ENCODE measurements at places on chromosomes 11 and 22. TPM values are rescaled to one million over a fixed set of nuclear protein-coding genes. Genes with fewer than 3 reads are reported as not detected.
A peak's percentile ranks its signal among the peaks of the same experiment; 100 is the strongest.

Gene SIK2
- 10.5 TPM for total RNA-seq

Gene CELSR1
- total RNA-seq, result 18.6 TPM

Gene ACCS
- 9.1 TPM for total RNA-seq

Gene DAGLA
- 1.7 TPM for total RNA-seq

GRCh38 chr11:120515186-120515723, 3.7 kb downstream of the GRIK4 start:
- no peak for DNase-seq

- no peak for DNase-seq
Measured at GRCh38 chr11:121625777-121626506, 173.2 kb upstream of the SORL1-AS1 start.

GRCh38 chr22:19180740-19181410, 2.3 kb upstream of the SLC25A1 start:
- no peak for DNase-seq

DNA sequence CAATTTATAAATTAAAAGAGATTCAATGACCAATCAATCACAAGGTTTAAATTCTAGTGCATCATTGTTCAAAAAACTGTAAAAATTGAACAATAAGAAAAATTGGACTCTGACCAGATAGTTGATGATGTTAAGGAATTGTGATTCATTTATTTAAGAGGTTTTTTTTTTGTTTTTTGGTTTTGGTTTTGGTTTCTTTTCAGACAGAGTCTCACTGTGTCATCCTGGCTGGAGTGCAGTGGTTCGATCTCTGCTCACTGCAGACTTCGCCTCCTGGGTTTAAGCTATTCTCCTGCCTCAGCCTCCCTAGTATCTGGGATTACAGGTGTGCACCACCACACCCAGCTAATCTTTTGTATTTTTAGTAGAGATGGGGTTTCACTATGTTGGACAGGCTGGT, 17.1 kb upstream of the EIF3M start:
- no peak for DNase-seq

- no peak for DNase-seq
Measured at GRCh38 chr11:63770763-63771162, 2.2 kb upstream of the ZFTA start.

DNA sequence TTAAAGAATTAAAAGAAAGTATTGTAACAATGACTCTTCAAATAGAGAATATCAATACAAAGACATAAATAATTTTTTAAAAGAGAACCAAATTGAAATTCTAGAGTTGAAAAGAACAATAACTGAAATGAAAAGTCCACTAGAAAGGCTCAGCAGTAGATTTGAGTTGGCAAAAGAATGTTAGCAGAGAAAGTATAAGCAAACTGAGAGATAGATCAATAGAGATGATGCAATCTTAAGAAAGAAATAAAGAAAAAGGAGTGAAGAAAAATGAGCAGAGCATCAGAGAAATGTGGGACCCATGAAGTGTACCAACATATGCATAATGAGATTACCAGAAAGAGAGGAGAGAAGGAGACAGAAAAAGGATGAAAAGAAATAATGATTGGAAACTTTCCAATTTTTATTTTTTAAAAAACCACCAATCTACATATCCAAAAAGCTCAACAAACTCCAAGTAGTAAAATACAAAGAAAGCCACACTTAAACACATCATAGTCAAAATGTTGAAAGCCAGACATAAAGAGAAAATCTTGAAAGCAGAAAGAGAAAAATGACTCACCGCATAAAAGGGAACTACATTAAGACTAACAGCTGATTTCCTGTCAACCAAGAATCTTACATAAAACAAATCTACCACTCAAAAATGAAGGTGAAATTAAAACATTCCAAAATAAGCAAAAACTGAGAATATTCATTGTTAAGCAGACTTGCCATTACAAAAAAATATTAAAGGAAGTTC, 20.9 kb downstream of the NCF4 start:
- no peak for DNase-seq

GRCh38 chr11:127066401-127067090, 66.0 kb upstream of the KIRREL3 start:
- DNase-seq, result no peak

GRCh38 chr11:38302564-38302963, 1704.5 kb upstream of the RAG2 start:
- DNase-seq, result no peak

DNA sequence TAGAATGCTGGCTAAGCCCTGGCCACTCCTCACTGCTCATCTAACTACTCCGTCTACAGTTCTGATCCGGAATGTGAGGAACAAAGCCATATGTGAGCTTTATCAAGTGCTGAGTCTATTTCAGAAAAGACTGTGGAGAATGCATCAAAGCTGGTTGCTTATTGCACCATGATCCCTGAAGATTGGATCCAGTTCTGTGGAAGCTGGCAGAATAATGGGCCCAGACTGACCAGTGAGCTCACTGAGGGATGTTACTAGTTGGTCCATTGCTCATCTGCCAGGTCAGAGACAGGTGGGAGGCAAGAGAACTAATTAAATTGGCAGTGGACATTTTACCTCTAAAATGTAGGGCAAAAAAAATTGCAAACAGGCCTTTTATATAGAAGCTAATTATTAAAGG, 681.3 kb downstream of the NTM start:
- DNase-seq, result no peak

DNA sequence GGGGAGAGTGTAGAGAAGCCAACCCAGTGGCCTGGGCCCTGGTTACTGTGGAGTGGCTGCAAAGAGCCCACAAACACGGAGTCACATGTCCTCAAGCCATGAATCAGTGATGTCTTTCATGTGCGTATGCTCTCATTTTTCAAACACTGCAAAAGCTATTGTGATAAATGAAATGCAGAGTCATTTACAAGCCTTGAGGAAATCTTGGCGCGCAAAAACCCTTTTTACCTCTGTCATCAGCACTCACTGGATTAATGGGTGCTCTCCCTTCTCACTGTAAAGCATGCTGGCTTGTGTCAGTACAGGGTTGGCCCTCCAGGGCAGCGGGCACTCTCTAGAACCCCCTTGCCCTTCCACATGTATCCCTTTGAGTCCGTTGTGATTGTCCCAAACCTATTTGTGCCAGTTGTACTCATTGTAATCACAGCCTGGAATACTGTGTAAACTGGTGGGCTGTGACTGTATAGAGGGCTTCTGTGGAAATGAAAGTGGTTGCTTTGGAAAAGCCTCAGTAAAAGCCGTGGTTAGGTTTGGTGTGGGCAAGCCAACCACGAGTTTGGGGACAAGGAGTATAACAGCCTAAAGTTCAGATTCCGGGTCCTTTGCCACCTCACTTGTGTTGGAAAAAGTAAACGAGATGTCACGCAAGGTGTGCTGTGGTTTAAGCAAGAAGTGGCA, 10.4 kb downstream of the GNAZ start:
- DNase-seq, result no peak

DNA sequence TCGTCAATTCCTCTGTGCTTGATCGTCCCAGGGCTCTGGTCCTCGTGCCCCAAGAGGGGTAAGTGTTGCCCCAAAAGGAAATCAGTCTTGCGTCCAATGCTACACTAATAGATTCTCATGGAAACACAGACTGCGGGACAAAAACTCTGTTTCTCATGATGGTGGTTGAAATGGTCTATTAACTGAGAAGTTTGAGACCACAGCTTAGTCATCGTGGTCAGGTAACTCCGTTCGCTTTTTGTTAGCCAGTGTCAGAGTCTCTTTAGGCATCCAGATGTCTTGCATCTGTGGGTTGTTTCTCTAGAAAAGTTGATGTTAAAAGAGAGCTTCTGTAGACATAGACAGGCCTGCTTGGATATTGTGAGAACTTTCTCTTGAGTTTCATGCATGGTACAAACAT, 104.6 kb upstream of the SORL1-AS1 start:
- DNase-seq, result no peak

DNA sequence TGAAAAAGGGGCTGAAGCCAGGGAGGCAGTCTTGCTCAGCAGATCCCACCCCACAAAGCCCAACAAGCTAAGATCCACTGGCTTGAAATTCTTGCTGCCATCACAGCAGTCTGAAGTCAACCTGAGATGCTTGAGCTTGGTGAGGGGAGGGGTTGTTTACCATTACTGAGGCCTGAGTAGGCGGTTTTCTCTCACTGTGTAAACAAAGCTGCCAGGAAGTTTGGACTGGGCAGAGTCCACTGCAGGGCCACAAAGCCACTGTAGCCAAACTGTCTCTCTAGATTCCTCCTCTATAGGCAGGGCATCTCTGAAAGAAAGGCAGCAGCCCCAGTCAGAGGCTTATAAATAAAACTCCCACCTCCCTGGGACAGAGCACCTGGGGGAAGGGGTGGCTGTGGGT, 746.1 kb upstream of the LRRC4C start:
- DNase-seq, result no peak

GRCh38 chr11:93844568-93844967, 5.8 kb downstream of the VSTM5 start:
- DNase-seq, result no peak

DNA sequence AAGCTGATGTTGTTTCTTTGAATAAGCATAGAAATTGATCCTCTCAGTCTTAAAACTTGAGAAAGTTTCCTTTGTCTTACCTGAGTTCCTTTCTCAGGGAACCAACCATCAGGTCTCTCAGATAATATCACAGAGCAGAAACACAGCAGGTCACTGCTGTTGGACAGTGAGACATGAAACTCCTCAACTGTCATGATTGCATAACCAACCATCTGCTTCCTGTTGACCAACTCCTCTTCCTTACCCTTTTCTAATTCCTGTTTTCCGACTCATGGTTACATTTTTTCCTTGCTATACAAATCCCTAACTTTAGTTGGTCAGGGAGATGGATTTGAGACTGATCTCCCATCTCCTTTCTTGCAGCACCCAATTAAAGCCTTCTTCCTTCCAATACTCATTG, 845.3 kb downstream of the FAM181B start:
- DNase-seq, result no peak

DNA sequence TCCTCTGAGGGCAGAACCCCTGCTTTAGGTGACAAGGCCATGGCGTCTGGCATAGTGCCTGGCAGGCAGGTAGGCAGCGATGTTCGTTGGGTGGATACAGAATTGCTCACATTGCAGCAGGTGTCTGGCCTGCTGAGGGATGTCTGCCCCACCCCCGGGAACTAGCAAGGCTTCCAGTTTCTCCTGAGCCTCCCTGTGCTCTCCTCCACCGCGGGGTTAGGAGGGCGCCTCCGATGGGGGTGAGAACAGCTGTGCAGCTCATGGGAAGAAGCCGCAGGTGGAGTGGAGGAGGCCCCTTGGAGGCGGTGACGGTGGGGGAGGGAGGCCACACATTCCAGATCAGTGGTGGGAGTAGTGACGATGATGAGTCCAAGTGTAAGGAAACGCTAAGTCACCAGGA, 48.3 kb upstream of the JAM3 start:
- no peak for DNase-seq

GRCh38 chr22:25666308-25666707, 75.7 kb upstream of the MYO18B start:
- no peak for DNase-seq

DNA sequence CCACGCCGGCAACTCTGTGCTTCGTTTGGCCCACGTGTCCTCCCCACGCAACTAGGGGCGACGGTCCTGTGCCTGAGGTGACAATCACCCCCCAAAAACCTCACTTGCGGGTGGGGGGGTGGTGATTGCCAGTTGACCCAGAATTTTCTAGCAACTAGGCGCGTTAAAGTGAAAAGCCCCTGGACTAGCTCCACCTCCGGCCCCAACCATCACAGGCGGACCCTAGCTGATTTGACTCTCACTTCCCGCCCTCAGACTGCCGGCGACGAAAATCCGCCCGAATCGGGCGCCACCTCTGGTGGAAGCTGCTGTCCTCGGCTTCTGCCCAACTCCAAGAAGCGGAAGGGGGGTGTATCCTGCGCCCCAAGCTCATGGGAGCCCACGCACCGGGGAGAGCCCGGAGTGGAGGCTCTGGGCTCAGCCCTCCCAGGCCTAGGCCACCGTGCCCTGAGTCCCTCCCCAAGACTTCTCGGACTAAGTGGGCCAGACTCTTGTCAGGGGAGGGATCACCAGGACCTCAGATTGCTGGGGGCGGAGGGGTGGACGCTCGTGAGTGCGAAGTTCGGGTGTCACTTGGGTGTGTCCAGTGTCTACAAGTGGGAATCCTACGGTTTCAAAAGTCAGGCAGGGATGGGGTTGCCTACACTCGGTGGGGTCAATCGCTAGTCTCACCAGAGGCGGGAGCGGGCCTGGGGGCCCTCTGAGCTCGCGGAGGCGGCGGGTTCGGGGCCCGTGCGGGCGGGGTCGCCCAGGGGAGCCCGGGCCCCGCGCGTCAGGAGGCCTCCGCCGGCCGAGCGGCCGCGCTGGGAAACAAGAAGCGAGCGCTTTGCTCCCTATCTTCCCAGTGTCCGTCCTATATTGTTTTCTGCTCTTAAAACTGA, 12.3 kb downstream of the PAX6 start:
- DNase-seq, result no peak

GRCh38 chr22:36613958-36614357, 85.0 kb upstream of the EIF3D start:
- no peak for DNase-seq

GRCh38 chr11:112178428-112178827, 3.1 kb downstream of the BCO2 start:
- DNase-seq, result no peak

- DNase-seq, result no peak
Measured at GRCh38 chr11:11624204-11624603, 2.4 kb upstream of the GALNT18 start.

DNA sequence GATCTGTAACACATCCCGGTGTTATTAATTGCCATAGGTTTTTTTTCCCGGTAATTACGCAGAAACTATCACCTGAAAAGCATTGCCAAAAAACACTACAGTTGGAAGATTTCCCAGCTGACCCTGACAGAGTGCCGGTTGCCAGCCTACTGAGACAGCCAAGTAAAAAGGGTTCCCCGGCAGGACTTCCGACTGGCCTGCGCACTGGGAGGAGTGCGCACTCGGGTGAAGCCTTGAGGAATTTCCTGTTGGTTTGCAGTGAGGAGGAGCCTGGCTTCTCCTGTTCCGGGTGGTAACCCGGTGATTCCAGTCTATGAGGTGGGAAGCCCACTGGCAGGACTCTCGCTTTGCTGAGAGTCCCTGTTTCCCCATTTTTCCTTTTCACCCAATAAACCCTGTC, 52.1 kb downstream of the CNTF start:
- DNase-seq, result peak; percentile 4

DNA sequence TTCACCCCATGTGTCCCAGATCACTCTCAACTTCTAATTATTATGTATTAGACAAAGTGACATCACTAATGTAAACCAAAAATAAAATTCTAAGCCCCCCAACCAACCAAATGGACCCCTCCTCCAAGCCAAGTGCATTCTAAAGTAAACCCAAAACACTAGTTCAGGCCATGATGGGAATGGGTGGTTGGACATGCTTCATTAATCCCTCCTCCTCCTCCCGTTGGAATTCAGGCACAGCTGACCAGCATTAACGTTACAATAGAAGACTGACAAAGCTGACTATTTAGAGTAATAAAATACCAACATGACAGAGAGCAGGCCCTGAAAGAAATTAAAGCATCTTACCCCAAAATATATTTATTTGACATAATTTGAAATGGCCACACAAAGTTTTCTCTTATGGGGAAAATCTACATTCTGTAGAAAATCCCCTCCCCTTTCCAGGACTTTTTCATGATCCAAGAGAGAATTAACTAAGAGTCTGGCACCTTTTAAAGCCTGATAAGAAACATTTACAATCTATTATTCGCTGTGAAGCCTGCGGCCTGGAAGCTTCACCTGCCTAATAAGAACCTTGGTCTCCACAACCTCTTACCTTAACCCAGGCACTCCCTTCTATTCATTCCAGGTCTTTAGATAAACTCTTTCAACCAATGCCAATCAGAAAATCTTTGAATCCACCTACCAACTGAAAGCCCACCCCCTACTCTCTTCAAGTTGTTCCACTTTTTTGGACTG, 948.5 kb upstream of the CCDC90B start:
- DNase-seq, result no peak
